ENCODE measurements at places on chromosomes 6 and 20.
A peak's percentile ranks its signal among the peaks of the same experiment; 100 is the strongest.

GRCh38 chr20:38952153-38952552 is 10.0 kb upstream of the DHX35 start:
- DNase-seq: no peak

DNA sequence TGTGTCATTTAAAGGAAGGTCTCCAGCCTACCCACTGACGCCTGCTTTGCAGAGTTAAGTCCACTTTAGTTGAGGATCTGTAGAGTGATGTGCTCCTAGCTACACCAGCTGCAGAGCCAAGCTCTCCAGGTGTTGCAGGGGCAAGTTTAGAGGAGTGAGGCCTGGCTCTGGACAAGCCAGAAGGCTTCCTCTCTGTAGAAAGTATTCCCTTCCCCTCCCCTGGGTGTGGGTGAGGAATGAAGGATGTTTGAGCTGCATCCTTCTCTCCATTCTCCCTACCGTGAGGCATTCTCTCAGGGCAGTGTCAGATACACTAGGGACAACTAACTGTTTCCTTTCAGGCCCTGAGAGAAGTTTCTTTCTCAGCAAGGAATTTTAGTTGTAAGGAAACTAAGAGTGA is 66.5 kb downstream of the ELOVL5 start:
- DNase-seq: no peak

- no peak for DNase-seq
These were observed 284.2 kb downstream of the HACE1 start for GRCh38 chr6:104575536-104575935.

DNA sequence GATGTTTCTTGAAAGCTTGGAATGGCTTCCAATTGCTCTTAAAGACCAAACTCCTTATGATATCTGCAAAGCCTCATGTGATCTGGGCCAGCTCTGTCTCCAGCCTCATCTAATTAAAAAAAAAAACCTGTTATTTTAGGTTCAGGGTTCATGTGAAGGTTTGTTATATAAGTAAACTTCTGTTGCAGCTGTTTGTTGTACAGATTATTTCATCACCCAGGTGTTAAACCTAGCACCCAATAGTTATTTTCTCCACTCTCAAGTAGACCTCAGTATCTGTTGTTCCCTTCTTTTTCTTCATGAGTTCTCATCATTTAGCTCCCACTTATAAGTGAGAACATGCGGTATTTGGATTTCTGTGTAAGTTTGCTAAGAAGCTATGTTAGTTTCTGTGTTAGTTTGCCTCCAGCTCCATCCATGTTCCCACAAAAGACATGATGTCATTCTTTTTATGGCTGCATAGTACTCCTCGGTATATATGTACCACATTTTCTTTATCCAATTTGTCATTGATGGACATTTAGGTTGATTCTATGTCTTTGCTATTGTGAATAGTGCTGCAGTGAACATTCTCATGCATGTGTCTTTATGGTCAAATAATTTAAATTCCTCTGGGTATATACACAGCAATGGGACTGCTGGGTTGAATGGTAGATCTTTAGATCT is 30.2 kb upstream of the TFB1M start:
- DNase-seq: no peak

GRCh38 chr6:166360243-166361076 is 18.1 kb upstream of the SFT2D1 start:
- DNase-seq: peak; percentile 1

- no peak for DNase-seq
These were observed 76.0 kb downstream of the RSPH3 start for GRCh38 chr6:158923805-158924498.

DNA sequence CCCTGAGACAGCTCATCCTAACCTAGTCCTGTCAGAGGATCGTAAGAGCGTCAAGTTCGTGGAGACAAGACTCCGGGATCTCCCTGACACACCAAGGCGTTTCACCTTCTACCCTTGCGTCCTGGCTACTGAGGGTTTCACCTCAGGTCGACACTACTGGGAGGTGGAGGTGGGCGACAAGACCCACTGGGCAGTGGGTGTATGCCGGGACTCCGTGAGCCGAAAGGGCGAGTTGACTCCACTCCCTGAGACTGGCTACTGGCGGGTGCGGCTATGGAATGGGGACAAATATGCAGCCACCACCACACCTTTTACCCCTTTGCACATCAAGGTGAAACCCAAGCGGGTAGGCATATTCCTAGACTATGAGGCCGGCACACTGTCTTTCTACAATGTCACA is 3.2 kb upstream of the RPP21 start:
- DNase-seq: no peak

DNA sequence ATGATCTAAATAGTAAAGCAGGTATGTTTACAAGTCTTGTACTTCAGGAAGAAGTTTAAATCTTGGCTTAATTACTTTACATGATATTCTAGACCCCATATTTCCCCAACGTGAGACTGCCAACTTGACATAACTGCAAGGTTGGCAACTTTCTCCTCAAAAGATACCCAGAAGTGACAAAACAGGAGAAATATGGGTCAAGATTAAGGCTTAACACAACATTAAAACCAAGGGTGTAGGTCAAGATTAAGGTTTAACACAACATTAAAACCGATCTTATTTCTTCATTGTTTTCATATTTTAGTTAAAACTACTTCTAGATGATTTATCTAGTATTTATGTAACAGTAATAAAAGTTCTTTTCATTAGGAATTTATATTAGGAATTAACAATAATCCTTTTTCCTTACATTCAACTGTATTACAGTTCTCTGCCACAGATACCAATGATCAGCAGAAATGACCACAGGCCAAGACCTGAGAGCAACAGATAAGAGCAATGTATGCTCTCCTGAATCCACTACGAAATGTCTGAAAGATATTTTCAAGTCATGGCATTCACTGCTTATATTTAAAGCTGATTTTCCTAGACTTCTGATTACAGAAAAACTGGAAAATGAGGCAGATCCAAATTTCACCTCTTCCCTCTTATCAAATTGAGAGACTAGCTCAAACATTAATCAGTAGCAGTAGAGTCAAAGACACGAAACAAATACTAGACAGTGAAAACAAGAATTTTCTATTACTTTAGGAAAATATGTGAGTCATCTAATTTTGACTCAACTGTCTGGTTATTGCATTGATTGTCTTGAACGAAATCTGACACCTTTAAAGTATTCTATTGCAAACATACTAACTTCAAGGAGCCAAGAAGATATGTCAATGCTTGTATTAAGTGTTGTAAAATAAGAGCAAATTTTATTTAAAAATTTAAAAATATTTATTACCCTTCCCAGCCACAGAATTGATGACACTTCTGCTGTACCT is 72.3 kb downstream of the RNGTT start:
- no peak for DNase-seq

GRCh38 chr20:22928679-22929078 is 106.4 kb upstream of the SSTR4 start:
- no peak for DNase-seq

DNA sequence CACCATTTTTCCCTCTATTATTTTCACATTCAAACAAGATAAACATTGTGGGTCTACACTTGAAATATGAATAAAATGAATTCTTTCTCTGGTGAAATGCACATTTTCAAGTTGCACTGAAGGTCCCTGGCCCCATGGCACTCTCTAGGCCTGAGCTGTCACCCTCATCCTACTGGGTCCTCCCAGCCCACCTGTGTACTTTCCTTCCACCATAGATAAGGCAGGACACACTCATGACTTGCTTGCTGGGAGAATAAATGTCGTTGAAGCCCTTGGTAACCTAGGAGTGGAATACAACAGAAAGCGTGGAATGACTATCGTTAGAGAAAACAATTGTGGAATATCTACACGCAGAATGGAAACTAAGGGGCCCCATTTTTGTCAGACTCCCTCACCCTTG is 101.0 kb upstream of the QKI start:
- DNase-seq: no peak

DNA sequence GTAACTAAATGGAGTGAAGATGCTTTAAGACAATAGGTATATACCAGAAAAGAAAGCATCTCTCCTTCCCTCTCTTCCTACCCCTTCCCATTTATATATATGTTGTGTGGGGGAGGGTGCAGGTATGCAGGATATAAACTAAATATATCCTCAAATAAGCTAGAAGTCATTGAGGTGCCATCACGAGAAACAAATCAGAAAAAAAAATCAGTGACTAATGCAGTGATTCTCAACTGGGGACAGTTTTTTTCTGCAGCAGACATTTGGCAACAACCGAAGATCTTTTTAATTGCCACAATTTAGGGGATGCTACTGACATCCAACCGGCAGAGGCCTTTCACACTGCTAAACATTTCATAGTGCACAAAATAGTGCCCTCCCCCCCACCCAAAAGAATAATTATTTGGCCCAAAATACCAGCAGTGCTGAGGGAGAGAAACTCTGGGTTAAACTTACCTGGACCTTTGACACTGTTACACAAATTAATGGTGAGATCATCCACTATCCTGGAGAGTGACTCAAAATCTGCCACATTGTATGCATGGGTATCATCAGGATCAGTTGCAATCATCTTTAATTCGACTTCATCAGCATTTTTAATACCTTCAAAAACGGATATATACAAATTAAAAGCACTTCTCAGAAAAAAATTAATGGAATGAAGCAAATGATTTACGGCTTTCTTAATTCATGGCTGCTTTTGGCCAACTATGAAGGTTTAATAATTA is 55.0 kb downstream of the COL12A1 start:
- no peak for DNase-seq

- DNase-seq: no peak
These were observed 143.8 kb downstream of the BTBD3 start for GRCh38 chr20:12061466-12061865.

DNA sequence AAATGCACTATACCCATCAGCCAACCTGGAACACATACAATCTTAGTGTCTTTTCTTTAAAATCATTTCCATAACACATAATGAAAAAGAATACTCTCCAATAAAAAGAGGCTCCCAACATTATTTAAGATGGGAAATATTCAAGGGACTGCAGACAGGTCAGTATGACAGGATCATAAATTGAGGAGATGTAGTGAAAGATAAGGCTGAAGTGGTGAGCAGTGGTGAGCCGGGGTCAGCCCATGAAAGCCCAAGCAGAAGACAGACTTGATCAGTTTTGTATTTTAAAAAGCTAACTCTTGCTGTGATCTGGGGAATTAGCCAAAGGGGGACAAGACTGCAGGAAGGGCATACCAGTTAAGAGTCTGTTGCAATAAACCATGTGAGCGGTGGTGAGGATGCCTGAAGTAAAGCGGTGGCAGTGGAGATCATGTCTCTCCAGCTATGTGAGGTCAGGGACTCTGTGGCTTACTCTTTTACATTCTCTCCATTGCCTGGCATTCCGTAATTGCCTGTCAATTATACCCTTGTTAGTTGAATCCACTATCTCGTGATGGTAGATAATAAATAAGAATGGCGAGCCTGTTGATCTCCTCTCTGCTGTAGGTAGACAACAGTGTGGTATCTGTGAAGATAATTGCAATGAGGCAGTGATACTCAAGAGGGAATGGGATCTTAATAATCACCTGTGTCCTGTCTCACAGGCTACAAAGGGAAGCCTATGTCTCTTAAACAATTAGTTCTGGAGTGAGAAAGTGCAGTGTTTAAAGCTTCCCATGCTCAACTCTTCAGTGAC is 97.4 kb downstream of the FILIP1 start:
- no peak for DNase-seq

DNA sequence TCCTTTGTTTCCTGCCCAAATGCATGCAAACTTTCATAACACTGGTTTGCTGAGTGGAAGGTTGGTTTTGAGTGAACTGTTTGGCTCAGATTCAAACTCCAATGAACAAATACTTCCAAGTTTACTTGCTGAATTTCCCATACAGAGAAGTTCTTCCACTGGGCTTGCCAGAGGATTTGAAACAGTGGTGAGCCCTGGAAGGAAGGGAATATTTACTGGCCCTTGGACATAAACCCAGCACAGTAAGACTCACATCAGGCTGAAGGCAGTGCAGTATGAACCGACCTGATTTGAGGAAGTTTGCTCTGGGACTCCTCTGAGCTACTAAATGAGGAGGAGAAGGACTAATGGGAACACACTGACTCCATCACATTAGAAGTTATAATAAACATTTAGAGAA is 3.8 kb downstream of the TRAF3IP2 start:
- no peak for DNase-seq

- no peak for DNase-seq
These were observed 32.9 kb downstream of the PGM3 start for GRCh38 chr6:83160167-83160566.

DNA sequence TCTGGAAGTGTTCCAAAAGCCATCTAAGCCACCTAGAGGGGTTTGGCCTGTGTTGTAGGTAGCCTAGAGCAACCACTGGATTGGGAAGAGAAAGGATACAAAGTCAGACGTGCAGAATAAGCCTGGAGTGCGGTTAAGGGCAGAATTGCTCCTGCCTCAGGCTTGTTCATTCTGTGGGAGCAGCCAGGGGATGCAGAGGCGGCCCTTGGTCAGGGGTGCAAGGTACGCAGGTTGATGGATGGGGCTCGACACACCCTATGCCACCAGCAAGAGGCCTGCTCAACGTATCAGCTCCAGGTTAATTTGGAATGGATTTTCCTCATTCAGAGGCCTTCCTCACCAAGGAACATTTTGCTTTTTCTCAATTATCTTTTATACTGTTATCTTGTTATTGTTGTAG is 129.8 kb downstream of the SLC23A2 start:
- DNase-seq: no peak

DNA sequence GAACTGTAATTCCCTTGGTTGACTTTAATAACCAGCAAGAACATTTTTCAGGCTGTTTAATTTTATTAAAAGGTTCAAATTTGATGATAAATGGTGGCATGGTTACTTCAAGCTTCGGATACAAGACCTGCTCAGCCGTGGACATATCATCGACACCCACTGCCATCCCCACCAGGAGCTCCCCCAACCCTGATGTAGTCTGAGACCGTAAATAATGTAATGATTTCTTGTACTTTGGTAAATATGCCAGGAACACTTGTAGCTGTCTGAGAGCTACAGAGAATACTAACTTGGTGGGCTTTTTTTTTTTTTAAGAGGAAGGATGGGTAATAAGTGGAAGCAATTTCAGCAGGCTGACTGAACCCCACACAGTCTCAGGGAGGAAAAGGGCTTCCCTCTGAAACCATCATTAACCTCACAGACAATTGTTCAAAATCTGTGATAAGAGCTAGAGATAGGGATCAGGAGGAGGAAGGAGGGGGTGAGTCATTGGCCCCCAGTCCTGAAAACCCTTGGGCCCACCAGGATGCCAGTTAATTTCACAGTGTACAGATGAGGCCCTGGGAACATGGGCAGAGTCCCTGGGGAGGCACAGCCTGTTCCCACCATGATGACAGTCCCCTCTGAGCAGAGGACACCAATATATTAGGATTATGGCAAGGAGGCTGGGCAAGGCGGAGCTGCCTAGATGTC is 56.0 kb downstream of the APCDD1L start:
- DNase-seq: no peak
